ENCODE measurements at places on chromosomes 6 and 20.

DNA sequence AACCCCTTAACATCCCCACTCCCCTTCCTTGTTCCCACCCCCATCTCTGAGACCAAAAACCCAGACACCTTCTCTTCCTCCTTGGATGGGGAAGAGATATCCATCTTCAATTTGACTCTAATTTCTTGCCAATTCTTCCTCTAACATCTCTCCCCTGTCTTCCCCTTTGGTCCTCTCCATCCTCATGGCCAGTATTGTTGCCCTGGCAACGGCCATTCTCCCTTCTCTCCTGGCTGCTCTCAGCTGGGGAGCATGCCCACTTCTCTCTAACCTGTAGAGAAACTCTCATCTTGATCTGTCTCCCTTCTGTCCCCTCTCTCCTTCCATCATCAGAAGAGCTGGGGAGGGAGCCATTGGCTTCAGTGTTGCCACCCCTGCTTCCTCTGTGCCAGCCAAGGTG, 86.7 kb downstream of the SRC start:
- no peak for DNase-seq

DNA sequence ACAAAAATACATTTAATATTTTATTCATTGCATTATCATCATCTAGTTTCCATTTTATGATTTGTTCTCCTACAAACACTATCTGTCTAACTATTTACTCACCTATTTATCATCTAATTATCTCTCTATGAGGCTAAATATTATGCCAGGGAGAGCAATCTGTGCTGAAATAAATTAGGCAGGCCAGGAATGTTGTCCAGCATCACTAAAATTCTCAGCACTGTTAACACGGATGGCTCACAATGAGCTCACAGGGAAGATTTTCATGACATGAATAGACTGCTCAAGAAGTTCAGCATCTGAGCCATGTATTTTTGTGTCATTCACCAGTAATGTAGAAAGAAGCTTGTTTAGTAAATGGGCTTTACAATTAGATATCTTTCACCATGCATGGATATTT, 1277.2 kb downstream of the GRIK2 start:
- no peak for DNase-seq

DNA sequence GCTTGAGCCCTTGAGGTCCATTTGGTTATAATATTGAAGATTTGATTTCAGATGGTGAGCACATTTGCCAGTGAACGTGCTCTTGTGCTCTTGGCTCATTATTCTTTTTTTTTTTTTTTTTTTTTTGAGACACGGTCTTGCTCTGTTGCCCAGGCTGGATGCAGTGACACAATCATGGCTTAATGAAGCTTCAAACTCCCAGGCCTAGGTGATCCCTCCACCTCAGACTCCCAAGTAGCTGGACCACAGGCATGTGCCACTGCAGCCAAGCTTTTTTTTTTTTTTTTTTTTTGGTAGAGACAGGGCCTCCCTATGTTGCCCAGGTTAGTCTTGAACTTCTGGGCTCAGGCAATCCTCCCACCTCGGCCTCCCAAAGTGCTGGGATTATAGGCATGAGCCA, 176.2 kb downstream of the KLHL32 start:
- no peak for DNase-seq

DNA sequence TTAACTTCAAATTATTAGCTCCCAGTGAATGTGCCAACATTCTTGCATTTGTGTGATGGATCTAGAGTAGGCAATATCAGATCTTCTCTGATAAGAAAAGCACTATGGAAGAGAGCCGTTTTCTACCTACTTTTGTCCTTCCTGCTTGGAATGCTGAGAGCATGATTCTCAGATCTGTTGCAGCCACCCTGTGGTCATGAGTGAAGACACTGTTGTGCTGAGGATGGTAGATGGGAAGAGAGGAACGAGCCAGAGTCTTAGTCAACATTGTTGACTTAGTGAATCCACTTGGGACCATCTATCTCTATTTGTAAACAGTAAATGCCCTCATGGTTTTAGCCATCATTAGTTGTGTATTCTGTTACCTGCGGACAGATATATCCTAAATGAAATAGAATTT, 202.6 kb downstream of the CD109 start:
- no peak for DNase-seq

DNA sequence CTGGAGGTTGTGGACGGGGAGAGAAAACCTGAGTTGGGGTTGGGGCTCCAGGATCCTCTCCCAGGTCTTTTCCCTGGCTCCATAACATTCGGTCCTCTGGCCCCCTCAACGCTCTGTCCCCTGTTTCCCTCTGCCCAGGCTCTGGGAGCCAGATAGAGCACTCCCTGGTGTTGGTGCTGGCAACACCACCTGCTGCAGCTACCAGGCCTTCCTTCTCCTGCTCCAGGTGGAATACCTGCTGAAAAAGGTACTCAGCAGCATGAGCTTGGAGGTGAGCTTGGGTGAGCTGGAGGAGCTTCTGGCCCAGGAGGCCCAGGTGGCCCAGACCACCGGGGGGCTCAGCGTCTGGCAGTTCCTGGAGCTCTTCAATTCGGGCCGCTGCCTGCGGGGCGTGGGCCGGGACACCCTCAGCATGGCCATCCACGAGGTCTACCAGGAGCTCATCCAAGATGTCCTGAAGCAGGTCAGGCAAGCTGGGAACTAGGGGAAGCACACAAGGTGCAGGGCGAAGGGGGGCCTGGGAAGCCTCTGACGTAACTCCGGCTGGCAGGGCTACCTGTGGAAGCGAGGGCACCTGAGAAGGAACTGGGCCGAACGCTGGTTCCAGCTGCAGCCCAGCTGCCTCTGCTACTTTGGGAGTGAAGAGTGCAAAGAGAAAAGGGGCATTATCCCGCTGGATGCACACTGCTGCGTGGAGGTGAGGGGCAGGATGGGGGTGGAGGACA, 14.6 kb downstream of the DEF6 start:
- peak; percentile 20 for DNase-seq

- no peak for DNase-seq
Observed at GRCh38 chr6:31243508-31243907, 28.4 kb downstream of the HLA-C start.

- DNase-seq, result no peak
Observed at GRCh38 chr6:119331663-119332286, 17.8 kb downstream of the MAN1A1 start.

GRCh38 chr20:53555081-53555480, 38.6 kb downstream of the ZNF217 start:
- DNase-seq, result no peak

- DNase-seq, result no peak
Observed at GRCh38 chr6:38326837-38327236, 312.9 kb downstream of the BTBD9 start.

DNA sequence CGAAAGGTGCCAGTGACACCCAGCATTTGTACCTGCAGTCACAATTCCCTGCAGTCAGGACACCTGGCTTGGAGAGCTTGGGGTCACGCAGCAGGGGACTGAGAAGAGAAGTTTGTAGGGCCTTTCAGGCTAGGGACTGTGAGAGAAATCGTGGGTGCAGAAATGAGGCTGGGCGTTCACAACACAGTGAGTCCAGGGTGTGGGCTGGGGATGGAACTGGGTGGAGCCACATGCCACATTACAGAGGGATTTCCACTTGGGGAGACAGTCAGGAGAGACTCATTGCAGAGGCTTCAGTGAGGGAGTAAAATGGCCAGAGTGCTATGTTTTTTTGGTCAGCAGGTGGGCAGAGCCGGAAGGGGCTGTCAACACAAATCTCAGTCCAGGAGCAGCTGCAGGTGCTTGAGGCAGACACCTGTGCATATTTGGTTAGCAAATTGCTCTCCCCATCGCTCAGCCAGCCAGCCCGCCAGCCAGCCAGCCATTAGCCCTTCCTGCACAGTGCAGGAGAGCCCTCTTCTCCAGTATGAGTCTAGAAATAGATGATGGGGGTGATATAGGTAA, 7.4 kb downstream of the ITPR3 start:
- DNase-seq, result no peak

DNA sequence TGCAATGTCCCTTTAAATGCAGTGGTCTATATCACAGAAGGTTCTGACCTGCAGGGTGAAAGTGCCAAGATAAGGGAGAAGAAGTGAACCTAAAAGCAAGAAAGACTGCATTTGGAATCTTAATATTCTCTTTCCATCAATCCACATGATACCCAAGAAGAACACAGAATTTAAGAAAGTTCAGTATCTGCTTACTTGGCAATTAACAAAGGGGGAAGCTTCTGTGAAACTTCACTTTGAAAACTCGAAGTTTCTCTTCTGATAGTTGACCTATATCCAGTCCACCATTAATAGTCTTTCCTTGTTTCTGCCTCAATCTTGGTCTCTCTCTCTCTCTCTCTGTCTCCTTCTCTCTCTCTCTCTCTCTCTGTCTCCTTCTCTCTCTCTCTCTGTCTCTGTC, 592.0 kb downstream of the UTRN start:
- DNase-seq, result no peak

DNA sequence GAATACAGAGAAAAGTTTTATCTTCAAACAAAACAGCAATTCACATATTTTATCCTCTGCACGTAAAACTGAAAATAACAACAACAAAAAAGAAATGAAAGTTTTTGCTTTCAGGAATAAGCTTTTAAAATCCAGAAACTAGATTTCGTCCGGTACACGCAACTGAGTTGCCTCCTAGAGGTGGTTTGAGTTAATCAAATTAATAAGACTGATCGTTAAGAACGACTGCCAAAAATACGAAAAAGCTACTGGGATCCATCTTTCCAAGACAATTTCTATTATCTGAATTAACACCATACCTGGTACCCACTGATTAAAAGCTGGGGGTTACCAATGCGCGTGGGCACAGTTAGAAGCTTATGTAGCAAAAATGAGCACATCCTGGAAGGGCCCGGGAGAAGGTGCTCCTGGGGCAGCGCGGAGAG, 669 bp downstream of the PDCD2 start:
- no peak for DNase-seq

DNA sequence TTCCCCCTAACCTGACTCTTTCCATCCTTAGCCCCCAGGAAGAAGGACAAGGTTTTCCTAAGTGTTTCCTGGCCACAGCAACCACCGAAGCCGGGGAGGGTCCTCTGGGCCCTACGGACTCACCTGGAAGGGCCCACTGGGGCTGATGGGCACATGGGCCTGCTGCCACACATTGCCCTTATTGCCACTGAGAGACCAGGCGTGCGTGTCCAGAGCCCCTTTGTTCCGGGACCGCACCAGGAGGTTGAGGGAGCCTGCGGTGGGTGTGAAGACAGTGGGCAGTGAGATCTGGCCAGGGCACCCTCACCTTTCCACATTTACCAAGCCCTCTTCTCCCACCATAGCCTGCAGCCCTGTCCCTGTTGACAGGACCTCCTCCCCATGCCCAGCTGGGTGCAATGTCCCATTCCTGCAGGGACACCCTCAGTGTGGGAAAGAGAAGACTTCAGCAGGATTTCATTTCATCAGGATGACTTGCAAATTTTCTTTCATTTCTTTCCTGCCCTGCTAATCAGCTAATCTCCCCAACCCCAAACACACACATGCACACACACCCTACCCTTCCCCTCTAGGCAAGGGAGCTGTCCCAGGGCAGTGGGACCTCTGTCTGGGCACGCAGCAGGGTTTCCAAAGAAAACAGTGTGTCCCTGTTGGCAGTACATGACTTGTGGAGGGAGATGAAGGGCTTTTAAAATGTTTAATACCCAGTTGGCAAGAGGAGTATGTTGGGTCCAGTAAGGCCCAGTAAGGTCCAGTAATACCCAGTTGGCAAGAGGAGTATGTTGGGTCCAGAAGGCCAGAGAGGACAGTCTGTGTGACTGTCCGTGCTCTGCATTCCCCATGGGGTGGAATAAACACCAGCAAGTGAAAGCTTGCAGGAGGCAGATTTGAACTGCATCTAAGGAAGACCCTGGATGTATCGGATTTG, 59.0 kb downstream of the MDGA1 start:
- DNase-seq, result no peak

- DNase-seq, result no peak
Observed at GRCh38 chr6:77026341-77026740, 436.9 kb downstream of the HTR1B start.

GRCh38 chr6:112296122-112296521, 41.8 kb upstream of the LAMA4 start:
- DNase-seq, result no peak

- no peak for DNase-seq
Observed at GRCh38 chr20:20203784-20204183, 151.5 kb downstream of the CFAP61 start.

DNA sequence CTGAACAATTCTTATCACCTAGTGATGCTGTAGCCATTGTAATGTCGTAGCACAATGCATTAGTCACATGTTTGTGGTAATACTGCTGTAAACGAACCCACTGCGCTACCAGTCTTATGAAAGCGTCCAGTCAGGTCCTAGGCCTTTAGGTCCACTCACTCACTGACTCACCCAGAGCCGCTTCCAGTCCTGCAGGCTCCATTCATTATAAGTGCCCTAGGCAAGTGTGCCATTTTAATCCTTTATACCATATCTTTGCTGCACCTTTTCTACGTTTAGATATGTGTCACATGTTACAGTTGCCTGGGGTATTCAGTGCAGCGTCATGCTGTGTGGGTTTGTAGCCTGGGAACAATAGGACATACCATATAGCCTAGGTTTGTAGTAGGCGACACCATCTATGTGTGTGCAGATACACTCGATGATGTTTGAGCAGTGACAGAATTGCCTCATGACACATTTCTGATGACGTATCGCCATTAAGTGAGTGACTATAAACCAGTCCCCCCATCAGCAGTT, 15.4 kb downstream of the IGF2R start:
- DNase-seq, result no peak

- no peak for DNase-seq
Observed at GRCh38 chr20:62227591-62227976, 7.5 kb upstream of the HRH3 start.

DNA sequence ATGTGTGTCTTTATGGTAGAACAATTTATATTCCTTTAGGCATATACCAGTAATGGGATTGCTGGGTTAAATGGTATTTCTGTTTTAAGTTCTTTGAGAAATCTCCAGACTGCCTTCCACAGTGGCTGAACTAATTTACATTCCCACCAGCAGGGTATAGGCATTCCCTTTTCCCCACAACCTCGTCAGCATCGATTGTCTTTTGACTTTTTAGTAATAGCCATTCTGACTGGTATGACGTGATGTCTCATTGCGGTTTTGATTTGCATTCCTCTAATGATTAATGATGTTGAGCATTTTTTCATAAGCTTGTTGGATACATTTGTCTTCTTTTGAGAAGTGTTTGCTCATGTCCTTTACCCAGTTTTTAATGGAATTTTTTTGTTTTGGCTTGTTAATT, 5.3 kb upstream of the TASP1 start:
- DNase-seq, result no peak

DNA sequence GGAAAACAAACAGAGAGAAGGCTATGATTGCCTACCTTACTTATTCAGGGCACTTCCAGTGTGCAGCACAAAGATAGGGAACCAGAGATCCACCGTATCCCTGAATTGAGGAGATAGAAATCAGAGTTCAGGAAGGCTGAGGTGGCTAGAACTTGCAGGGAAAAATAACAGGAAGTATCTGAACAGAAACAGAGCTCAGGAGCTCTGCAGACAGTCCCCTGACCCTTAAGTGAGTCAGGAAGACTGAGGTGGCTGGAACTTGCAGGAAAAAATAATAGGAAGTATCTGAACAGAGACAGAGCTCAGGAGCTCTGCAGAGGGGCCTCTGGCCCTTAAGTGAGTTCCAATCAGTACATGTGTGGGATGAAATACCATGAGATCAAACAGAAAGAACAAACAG, 65.4 kb downstream of the RPRD1B start:
- no peak for DNase-seq
